Kidney tubule cell (primary cell): ENCODE measurements at places on chromosomes 1 and 21.

GRCh38 chr1:12525311-12526181 is 92.5 kb downstream of the DHRS3 start:
- no peak for DNase-seq

GRCh38 chr1:84665703-84666317 is 24.5 kb downstream of the SSX2IP start:
- DNase-seq, result no peak

DNA sequence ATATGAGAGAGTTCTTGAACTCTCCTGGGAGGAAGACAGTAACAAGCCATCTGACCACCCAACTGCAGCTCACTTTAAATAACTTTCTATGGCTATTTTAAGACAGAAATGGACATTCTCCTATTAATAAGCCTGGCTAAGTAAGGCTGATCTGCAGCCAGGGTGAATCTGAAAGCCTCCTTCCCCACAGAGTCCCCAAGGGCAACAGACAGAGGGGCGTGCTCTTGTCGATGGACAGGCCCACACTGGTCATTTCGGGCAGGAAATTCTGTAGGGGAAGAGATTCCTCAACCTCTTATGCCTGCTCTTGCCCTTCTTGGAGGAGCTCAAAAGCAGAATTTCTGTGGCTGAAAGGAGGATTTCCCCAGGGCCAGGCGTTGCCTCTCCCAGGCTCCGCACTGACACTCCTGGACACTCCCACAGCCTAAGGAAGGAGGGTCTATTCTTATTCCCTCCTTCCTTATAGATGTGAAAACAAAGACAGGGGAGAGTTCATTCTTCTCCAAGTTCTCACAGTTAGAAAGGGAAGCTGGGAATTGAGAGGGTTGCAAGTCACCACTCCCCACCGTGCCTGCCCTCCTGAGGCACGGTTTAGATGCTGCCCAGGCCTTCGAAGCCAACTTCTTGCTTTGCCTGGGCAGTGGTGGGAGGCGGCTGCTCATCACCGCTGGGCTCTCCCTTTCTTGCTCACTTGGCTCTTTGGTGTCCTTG is 17.9 kb upstream of the KANK4 start:
- DNase-seq, result no peak

DNA sequence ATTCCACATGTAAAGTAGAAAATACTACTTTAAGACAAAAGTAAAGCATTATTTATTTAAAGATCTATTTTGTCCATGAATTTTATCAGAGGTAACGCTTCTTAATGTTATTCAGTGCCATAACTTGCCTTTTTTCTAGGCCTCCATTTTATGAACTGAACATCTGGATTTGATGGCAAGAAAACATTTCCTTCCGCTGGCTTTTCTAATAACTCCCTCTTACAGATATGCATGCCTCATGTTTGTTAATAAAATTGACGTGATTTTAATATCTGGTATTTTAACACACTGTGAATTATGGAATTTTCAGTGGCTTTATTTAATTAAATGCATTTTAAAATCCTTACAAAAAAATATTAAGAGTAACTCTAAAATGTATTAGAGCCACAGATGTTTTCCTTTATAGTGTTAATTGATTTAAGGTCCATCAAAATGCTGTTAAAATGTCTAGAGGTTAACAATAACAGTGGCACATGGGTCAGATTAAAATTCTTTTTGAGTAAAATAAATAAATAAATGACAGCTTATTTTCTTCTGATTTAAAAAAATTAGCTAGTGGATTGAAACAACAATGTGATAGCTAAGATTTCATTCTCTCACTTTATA is 15.1 kb downstream of the PTPRC start:
- DNase-seq, result no peak

GRCh38 chr1:1435911-1436629 is 580 bp downstream of the VWA1 start:
- DNase-seq, result no peak

- no peak for DNase-seq
These were observed 59.0 kb downstream of the HIVEP3 start for GRCh38 chr1:41859686-41860085.

DNA sequence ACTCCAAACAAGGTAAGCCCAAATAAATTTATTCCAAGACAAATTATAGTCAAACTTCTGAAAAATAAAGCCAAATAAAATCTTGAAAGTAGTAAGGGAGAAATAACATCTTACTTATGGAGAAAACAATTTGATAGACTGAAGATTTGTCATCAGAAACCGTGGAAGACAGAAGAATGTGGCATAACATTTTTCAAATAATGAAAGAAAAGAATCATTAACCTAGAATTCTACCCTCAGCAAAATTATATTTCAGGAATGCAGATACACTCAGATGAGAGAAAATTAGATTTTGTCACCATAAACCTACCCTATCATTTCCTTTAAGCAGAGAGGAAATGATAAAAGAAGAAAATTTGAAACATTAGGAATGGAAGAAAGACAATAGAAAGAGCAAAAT is 27.3 kb upstream of the PADI1 start:
- DNase-seq, result peak; percentile 76

DNA sequence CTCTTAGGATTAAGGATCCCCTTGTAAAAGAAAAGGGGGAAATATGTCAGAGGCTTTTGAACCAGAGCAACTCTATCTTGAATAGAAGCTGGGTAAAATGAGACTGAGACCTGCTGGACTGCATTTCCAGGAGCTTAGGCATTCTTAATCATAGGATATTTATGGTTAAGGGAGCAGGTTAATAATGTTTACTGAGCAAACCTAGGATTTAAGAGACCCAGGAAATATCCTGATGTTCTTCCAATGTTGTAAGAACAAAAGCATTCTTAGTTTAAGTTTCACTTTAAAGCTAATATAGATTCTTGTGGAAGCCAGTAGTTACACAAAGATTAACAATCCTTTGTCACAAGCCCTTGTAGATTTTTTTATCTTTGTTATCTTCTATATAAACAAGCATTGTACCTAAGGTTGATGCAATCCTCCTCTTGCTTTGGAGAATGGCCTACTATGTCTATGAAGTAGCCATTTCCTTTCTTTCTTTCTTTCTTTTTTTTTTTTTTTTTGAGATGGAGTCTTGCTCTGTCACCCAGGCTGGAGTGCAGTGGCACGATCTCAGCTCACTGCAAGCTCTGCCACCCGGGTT is 570.2 kb upstream of the BEND5 start:
- DNase-seq, result peak; percentile 53

DNA sequence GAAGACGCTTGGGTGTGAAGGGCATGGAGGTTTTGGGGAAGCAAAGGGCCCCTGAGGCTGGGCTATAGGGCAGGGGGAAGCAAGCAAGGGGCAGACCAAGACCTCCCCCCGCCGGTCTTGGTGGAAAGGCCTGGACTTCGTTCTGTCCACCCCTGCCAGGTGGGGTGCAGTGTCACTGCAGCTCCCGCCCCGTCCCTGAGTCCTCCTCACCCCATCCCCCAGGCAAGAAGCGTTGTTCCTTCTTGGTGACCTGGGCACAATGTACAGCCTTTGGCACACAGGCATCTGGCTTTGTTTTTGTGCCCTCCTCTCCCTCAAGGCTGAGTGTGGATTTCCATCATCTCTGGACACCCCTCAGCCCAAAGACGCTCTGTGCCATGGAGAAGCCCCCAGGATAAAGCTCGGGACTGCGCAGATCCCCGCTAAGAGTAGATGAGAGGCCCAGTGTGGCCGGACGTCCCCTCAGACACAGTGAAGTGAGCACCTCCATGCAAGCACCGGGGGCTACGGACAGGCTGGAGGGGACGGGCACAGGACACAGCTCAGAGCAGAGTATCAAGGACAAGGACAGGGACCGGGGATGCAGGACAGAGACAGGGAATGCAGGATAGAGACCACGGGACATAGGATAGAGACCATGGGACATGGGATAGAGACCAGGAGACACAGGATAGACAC is 89.4 kb upstream of the ACTRT2 start:
- DNase-seq, result no peak

DNA sequence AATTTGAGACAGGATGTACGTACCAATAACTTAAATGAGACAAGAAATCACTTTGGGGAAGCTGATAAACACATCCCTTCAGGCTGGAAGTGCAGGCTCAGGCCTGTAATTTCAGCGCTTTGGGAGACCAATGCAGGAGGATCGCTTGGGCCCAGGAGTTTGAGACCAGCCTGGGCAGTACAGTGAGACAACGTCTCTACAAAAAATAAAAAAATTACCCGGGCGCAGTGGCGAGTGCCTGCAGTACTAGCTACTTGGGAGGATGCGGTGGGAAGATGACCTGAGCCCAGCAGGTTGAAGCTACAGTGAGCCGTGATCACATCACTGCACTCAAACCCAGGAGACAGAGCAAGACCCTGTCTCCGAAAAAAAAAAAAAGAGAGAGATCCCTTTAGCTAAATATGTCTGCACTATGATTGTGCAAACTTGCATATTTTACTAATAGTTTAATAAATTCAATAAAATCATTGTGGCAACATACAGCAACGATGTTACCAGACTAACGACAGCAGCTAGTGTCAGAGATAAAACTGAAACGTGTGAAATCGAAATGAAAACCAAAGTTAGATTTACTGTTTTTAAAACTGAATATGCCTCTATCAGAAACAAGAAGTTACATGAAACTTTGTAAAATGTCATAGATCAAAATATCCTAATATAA is 54.7 kb downstream of the CD2 start:
- DNase-seq, result no peak

DNA sequence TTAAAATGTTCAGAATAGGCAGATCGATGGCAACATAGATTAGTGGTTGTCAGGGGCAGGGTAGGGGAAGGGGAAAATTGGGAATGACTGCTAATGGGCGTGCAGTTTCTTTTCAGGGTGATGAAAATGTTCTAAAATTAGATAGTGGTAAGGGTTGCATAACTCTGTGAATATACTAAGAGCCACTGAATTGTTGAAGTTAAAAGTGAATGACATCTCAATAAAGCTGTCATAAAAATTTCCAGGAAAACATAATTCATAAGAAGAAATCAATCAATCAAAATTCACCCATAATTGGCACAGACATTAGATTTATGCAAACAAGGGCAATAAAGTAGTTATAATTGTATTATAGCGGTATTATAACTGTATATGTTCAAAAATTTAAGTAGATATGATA is 228.2 kb downstream of the PCP4 start:
- no peak for DNase-seq

DNA sequence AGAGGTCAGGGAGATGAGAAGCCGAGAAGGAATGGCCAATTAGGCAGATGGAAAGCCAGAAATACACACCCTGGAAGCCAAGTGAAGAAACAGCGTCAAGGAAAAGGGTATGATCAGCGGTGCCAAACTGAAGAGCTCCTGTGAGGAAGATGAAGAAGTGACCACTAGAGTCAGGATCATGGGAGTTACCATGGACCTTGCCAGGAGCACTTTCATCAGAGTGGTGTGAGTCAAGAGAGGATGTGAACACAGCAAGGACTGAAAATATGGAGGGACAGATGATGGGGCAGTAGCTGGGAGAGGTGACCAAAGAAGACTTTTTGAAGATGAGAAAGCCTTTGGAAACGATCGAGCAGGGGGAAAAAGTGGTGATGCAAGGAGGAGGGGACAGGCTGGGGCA is 50.4 kb downstream of the CD34 start:
- DNase-seq, result no peak

DNA sequence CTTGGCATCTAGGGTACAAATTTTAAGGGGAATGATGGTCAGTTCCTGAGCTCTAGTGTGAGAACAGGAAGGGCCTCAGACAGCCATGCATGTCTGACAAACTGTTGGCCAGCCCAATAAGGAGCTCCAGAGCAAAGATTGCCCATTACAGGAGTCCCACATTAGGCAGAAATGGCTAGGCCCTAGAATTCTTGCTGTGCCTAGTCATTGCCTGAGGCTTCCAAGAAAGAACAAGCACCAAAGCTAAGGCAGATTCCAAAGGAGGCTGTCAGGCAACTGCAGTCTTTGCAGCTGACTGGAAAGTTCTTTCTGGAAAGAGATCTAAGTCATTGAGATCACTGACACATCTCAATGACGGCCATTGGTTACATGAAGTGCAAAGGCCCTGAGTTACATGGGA is 3.9 kb upstream of the STIL start:
- DNase-seq, result peak; percentile 84

- peak; percentile 66 for DNase-seq
These were observed 42.3 kb upstream of the NFASC start for GRCh38 chr1:204828352-204828850.

- peak; percentile 44 for DNase-seq
These were observed 1.5 kb downstream of the ITSN1 start for GRCh38 chr21:33643658-33644311.

- no peak for DNase-seq
These were observed 113.5 kb downstream of the NTNG1 start for GRCh38 chr1:107254306-107254705.

DNA sequence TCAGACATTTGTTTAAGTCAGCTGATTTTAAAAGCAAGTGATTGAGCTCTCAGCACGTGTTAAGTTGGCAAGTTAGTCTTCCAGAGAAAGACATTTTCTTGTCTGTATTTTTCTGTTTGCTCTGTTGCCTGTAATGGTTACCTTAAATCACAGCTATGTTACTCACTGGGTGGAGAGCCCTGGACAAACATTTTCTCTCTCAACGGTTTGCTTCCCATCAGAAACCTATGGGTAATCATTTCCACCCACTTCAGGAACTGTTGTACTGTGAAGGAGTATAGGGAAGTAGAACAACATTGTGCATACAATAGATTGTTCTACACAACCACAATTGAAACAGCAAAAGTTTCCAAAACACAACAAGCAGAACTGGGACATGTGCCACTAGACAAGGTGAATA is 113.9 kb upstream of the DPT start:
- DNase-seq, result peak; percentile 81

DNA sequence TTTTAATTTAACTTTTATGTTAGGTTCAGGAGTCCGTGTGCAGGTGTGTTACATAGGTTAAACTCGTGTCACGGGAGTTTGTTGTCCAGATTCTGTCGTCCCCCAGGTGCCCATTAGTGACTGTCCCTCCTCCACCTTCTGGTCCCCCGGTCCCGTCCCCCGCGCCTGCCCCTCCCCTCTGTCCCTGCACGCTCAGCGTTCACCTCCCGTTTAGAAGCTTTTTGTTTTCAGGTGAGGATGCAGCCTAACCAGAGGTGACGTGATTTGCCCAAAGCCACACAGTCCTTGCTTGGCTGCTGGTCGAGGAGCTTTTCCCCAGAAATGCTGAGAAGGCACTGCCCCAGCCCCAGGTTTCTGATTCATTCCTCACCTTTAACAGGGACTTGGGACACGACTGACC is 844 bp downstream of the C1orf146 start:
- DNase-seq, result no peak

GRCh38 chr1:150076066-150076465 is 8.5 kb downstream of the VPS45 start:
- no peak for DNase-seq

- DNase-seq, result no peak
These were observed 720.4 kb upstream of the ADGRL4 start for GRCh38 chr1:79726911-79727310.

DNA sequence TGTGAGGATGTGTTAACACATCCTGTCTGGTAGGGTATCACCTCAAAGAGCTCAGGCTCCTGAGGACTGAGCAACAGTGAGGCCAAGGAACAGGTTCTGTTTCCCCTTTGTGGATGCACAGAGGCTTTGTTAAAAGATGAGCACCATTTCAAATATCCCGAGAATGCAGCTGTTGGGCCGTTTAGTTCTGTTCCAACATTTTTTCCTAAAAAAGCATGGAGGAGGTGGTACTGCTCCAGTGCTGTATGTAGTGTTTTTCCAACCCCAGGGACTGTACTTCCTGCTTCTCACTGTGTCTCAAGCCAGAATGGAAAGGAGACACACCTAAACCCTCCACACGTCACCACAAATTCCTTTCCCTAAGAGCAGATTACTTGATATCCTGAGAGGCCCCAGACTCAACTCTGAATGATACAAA is 53.8 kb upstream of the BCL10 start:
- DNase-seq, result peak; percentile 92

GRCh38 chr1:62299426-62300200 is 19.6 kb downstream of the KANK4 start:
- DNase-seq, result no peak
